ENCODE measurements at places on chromosomes 13 and 19.
A peak's percentile ranks its signal among the peaks of the same experiment; 100 is the strongest.

DNA sequence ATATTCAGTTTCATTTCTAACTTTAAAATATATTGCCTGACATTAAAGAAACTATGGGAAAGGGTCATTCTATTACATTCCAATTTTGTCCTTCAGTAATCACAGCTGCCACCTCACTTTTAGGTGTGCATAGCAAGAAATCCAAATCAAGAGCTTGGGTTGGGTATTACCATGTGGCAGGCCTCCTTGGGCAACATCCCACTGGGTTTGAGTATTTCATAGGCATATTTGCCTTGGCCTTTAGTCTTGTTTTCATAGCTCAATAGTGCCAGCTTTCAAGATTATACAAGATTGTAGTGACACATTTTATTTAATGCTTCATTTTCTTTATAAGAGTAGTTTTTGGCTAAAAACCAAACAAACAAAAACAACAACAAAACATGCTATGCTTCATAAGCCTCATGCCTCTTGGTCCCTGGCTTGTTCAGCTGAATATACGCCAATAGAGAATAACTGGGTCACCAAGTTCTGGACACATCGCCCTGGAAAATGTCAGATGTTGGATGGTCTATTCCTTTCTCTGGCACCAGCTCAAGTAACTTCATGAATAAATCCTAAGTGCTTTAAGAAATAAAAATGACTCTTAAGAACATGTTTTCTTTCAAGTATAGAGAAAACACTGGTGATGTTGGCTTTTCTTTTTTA, 167.4 kb upstream of the STARD13 start:
- DNase-seq = no peak

- no peak for DNase-seq
Observed at GRCh38 chr19:17614476-17614875, 59.0 kb downstream of the COLGALT1 start.

- DNase-seq = no peak
Observed at GRCh38 chr13:94415500-94416237, 63.8 kb downstream of the DCT start.

DNA sequence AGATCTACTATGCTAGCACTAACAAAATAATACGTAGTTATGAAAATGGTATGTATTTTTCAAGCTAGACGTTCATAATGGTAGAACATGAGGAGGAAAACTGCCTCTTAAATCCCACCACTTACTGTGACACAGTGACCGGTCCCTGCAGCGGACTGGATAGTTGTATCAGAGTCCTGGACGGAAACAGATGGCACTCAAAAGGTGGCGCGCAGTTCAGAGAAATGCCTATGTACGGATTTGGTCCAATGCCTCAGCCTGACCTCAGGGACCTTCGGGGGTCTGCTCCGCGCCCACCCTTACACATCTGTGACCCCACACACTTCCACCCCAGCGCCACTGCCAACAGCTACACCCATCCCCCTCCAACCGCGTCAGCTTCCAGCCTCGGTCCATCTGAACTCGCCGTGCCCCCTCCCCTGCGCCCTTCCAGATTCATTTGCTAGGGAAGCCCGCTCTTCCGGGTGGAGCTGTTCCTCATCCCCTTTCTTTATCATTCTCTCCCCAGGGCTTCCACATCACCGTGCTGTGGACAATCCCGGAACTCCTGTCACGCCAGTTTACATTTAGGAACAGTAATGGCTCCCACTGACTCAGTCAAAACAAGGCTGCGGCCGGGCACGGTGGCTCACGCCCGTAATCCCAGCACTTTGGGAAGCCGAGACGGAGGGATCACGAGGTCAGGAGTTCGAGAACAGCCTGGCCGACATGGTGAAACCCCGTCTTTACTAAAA, 792 bp upstream of the LENG8 start:
- DNase-seq = peak; percentile 69

DNA sequence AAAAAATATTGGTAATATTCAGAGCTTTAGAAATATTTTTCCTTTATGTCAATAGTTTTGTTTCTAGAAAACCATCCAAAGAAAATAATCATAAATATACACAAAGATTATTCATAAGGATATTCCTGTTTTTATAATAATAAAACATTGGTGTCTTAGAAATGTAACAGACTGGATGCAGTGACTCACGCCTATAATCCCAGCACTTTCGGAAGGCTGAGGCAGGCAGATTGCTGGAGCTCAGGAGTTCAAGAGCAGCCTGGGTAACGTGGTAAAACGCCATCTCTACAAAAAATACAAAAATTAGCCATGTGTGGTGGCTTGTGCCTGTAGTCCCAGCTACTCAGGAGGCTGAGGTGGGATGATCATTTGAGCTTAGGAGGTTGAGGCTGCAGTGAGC, 106.8 kb downstream of the DHRS12 start:
- DNase-seq = no peak

DNA sequence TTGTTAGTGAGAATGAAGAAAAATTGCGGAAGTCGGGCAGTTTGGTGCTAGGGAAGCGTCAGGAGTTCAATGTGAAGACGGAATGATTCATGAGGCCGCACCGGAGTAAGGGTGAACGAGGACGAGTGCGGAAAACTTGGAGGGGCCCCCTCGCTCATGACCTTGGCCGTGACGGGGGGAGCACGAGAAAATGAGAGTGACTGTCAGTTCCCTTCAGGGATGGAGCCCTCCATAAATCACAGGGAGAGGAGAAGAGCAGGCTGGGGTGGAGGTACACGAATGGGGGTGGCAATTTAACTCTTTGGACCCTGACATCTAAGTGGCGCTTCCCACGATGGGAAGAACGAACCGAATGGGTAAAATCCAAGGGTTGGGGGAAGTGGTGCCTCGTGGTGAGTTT, 486.4 kb downstream of the TSHZ3 start:
- DNase-seq = no peak

DNA sequence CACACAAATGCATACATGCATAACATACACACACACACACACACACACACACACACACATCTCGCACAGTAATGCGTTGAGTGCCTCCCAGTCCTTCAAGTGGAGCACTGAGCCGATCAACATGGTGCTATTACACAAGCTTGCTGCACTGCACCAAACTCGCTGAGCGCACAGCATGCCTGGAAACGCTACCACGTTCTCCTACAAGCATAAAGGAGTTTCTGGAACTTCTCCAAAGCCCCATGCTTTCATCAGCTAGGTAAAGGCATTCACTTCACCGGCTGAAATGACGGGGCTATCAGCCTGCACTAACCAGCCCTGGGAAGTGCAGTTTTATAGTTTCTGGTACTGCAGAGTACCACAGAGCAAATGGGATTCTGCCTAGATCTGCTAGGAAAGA, 92.7 kb downstream of the FGF14 start:
- DNase-seq = no peak

DNA sequence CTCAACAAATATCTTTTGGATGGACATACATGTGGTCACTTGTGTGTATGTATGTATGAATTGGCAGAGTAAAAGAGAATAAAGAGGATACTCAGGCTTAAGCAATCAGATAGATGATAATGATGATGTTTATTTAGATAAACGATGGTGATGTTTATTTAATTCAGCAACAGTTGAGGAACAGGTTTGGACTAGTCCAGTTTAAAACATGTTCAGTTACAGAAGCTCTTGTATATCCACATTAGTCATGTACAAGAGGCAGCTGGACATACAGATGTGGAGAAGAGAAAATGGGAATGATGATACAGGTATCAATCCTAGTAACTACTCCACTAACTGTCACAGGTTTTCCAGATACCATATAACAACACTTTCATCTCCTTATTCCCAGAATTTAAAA, 232.1 kb downstream of the DIAPH3 start:
- no peak for DNase-seq

GRCh38 chr19:11100049-11100448, 10.8 kb downstream of the LDLR start:
- DNase-seq = no peak

GRCh38 chr13:40519637-40520036, 146.8 kb downstream of the FOXO1 start:
- DNase-seq = no peak

DNA sequence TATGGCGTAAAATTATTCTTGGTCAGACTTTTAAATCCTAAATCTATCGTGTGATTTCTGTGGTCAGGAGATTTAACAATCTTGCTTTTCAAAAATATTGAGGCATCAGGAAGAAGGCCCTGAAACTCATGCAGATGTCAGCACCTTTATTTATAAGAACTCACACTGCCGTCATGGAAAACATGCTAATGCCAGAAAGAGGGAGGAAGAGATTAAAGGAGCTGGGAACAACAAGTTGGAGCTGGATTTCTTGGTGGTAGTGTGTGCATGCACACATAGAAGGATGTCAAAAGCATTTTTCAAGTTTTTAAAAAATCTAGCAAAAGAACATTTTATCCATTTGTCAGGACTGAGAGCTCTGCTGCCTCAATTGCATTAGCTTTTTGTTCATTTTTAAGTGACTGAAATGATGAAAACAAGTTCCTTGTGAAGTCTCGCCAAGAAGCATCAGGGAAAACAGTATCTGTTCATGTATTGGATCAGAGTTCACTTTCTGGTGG, 342.5 kb downstream of the SPRY2 start:
- DNase-seq = no peak

DNA sequence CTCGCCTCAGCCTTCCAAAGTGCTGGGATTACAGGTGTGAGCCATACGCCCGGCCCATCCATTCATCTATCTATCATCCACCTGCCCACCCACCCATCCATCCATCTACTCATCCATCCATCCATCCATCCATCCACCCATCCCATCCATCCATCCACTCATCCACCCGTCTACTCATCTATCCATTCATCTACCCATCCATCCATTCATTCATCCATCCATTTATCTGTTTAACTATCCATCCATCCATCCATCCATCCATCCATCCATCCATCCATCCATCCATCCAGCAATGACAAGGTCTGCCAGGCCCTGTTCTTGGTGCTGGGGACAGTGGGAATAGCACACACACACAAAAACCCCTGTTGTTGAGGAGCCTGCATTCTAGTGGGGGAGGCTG, 4.5 kb downstream of the VAV1 start:
- DNase-seq = no peak

- peak; percentile 12 for DNase-seq
Observed at GRCh38 chr13:29849731-29850212, 645 bp downstream of the UBL3 start.

DNA sequence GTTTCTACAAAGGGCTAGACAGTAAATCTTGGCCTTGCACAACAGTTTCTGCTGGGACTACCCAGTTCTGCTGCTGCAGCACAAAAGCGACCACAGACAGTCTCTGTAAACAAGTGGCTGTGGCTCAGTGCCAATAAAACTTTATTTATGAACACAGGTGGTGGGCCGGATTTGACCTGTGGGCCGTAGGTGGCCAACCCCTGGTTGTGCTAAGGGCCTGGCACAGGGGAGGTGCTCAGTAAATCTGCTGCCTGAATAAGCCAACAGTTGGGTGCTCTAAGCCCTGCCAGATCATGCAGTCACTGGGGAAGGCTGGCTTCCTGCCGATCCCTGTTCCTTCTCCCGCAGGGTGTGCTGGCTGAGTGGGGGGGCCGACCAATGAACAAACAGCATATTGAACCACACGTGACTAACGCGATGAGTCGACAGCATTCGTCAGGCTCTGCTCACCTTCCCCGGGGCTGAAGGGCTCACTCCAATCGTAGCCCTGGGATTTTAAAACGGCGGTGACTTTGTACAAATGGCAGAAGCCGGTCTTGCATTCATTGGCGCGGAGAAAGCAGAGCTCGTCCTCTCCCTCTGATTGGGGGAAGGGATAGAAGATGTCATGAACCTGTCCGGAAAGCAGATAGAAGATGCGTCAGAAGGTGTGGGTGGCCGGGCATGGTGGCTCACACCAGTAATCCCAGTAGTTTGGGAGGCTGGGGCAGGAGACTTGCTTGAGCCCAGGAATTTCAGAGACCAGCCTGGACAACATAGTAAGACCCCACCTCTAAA, 24.3 kb upstream of the MYDGF start:
- DNase-seq = peak; percentile 54

DNA sequence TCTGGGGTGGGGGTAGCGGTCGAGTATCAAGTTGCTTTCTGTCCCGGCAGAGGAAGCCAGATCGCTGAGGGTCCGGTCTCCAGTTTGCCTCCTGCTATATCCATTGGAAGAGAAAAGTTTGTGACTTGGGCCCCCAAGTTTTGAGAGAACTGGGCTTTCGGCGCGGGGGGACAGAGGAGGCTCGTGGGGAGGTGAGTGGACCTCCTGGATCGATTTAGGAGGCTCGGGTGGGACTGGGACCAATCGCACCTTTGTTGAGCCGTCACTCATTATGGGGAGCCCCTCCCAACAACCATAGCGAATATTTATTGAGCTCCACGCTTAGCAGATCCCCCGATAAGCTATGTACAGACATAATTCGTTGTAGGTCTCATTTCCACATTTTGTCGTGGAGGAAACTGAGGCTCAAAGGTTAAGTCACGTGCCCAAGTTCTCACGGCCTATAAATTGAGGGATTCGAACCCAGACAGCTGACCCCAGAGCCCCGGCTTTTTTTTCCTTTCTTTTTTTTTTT, 909 bp downstream of the RFXANK start:
- DNase-seq = peak; percentile 66

DNA sequence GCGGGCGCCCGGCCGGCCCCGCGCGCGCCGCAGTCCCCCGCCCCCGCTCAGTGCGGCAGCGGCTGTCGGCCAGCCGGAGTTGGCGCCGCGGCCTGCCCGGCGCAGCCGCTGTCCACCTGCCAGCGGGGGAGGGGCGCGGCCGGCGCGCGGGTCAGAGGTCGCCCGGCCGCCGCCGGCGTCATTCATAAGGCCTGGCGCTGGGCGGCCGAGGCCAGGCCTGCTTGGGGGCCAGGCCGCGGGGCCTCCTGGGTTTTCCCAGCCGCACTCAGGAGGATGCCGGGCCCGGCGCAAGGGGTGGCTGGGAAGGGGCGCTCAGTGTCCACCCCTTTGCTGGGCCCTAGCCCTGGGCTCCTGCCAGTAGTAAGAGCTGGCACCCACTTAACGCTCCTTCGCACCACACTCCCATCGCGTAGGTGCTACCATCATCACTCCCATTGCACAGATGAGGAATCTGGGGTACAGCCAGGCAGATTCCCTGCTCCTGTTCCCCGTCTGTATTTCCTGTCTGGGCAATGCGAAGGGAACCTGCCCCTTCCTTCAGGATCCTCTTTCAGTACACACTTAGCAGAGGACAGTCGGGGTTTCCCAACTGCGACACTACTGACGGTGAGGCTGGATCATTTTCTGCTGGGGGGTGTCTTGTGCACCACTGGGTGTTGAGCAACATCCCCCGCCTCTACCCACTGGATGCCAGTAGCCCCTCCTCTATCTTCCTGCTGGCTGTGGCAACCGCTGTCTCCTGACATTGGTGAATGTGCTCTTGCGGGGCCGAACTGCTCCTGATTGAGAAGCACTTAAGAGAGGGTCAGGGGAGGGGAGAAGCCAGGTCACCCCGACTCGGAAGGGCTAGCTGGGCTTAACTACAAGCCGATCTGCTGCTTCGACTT, 846 bp upstream of the PRKACA start:
- no peak for DNase-seq

DNA sequence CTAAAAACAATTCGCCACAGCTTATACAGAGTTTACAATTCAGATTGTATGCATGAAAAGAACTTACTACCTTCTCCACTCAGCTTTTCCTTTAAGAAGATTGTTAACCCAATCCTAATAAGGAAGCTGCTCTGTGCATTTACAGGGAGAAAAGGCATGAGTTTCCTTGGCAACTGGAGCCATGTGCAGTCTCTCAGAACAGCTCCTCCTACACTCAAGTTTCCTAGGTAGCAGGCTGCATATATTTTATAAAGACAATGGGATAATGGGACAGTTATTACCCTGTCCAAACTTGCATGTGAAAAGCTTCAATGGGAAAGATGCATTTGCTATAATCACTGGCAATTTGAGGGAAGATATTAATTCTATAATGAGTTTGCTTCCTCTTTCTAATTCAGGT, 125.5 kb upstream of the TRPC4 start:
- no peak for DNase-seq

Measured in K562 (cell line).